ENCODE measurements at places on chromosomes 7 and 10.
A peak's percentile ranks its signal among the peaks of the same experiment; 100 is the strongest.

DNA sequence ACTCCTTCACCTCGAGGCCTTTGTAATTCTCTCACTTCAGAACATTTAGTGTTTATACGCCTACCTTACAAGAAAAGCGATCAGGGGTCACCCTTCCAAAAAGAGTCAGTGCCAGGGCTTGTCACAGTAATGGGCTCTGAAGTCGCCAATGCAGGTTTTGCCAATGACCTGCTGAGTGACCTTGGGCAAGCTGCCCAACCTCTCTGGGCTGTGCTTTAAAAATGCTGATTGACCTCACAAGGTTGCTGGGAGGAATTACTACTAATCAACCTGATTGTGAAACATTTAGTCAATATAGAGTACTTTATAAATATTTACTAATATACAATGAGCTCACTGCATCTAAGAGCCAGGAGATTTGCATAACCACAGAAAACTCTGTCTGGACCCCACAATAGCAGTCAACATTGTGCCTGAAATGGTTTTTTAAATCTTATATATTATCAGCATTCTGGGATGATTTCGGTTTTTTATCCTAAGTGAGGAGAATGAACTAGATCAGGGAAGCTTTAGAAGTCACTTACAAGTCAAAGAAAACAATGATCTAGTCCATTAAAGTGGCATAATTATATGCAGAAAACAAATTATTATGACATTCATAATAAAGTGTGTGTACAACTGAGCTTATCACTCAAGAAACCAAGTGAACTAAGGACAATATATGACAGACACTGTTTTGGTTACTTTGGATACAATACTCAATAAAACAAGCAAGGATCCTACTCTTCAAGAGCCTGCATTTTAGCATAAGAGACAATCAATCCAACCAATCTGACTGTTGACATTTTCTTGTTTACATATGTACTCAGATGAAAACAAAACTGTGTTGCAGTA, 290.5 kb downstream of the SORCS1 start:
- no peak for DNase-seq

- no peak for DNase-seq
Observed at GRCh38 chr7:46830-47140, 145.6 kb upstream of the FAM20C start.

DNA sequence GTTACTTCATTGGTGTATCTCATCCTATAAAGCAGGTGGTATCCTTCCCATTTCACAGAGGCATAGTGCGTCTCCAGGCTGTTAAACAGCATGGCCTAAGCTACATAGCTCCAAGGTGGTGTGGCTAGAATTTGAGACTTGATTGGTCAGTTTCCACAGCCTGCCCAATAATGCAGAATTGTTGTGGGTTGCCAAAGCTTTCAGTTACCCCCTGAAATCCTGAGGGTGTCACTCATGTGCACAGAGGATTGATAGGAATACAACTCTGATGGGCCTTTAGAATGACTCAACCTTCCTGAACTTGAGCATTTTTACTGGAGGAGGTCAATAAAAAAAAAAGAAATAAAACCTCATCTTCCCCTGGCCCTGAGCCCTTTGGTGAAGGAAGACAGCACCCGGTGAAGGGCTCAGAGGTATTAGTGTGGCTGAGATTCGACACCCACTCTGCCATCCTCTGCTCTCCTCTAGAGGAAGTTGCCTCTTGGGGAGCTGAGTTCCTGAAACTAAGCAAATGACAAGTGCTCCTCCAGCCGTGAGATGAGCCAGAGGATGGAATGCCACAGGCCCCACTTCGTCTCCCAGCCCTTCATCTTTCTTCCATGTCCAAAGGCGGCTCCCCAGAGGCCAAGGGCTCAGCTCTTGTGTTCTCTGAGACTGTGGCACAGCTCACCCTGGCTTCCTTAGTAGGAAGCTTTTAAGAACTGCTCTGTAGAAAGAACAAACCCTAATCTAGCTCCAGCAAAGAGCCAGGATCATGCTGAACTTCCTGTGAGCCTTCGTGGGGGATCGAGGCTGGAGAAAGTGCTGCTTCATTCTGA, 1.0 kb downstream of the ACSL5 start:
- DNase-seq = no peak

- peak; percentile 32 for DNase-seq
Observed at GRCh38 chr7:80087051-80087770, 47.4 kb upstream of the GNAI1 start.

DNA sequence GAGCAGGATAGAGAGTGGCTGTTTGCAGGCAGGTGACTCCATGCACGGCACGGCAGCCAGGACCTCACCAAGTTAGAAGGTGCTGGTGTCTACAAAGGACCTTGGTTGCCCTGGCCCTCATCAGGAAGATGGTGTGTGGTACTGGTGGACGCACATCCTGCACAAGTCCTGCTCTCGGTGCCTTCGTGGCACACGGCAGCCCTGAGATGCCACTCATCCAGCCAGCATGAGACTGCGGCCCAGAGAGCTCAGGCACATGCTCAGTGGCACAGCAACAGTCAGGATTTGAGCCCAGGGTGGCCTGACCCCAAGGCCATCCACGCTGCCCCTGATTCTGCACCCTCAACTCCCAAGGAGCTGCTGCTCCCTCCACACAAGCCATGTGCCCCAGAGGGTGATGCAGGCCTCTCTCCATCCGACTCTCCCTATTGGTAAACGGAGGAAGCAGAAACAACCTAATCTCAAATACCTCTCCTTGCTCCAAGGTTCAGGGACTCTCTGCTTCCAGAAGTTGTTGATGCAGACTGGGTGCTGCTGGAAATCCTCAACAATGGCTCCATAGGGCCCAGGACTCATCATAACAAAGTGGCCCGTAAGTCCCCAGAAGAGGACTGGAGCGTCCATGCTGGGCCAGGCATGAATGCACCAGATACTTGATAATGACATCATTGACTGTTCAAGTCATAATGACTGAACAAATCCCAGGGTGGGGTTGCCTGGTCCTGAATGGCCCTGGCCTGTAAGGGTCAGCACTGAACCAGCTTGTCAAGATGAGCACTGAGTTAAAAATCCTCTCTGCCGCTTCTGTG, 93.6 kb downstream of the ARHGAP22 start:
- DNase-seq = no peak

- DNase-seq = no peak
Observed at GRCh38 chr10:15122477-15123030, 25.4 kb downstream of the RPP38 start.

DNA sequence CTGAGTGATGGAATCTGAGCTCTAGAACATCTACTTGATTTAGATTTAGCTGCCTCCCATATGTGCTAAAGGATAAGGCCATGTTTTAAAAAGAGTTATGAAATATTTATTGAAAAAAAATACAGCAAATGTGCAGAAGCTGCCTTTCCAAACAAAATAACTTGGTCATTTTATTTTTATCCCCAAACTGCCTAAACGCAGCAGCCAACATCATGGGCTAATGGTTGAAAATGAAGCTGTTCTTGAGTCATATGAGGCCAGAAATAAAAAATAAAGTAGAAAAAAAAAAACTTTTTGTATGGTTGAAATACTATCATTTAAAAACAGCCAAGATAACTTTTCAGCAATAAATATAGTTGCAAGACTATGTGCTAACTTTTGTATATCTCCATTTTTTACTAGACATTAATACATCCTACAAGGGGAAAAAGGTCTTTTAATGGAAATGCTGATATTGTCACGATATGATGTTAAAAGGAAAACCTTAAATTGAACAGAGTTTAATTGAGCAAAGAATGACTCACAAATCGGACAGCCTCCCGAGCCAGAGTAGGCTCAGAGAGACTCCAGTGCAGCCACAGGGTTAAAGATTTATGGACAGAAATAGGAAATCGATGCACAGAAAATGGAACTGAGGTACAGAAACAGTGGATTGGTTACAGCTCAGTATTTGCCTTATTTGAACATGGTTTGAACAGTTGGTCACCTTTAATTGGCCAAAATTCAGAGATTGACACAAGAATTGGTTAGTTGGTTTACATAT, 305.8 kb downstream of the MDFIC start:
- DNase-seq = no peak

DNA sequence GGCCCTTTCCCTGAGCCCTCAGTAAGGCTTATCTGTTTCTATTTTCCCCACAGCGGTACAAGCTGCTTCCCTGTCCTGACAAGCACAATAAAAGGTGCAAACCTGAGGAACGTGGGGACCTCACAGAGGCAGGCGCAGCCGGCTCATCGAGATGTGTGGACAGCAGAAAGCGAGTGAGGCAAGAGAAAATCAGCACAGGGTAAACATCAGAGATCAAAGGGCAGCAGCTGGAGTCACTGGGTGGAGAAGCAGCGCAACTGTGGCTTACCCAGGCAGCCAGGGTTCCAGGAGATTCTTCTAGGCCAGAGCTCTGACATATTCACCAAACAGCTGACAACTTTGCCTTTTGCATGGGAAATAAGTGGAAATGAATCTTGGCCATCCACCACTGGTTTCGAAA, 212.6 kb downstream of the WDR11 start:
- no peak for DNase-seq

- no peak for DNase-seq
Observed at GRCh38 chr7:140289804-140290203, 108.5 kb downstream of the SLC37A3 start.

DNA sequence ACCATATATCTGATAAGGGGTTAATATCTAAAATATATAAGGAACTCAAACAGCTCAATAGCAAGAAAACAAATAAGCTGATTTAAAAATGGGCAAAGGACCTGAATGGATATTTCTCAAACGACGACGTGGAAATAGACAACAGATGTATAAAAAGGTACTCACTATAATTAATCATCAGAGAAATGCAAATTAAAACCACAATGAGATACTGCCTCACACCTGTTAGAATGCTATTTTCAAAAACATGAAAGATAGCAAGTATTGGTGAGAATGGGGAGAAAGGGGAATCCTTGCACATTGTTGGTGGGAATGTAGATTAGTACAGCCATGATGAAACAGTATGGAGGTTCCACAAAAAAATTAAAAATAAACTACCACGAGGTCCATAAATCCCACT, 163.2 kb downstream of the DKK1 start:
- no peak for DNase-seq

DNA sequence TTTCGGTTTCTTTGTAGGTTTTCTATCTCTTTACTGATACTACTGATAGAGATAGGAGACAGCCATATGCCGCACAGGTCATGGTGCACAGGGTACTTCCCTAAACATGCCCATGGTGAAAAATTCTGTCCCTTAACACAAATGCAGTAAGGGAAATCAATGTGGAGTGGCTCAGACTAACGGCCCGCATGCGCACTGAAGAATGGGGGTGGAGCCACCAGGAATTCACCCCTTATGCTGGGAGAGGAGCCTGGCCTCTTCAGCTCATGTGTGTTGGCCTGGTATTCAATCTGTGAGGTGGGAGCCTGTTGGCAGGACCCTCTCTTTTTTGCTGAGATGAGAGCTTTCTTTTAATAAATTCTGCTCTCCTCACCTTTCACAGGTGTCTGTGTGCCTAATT, 8.4 kb upstream of the URGCP start:
- no peak for DNase-seq

DNA sequence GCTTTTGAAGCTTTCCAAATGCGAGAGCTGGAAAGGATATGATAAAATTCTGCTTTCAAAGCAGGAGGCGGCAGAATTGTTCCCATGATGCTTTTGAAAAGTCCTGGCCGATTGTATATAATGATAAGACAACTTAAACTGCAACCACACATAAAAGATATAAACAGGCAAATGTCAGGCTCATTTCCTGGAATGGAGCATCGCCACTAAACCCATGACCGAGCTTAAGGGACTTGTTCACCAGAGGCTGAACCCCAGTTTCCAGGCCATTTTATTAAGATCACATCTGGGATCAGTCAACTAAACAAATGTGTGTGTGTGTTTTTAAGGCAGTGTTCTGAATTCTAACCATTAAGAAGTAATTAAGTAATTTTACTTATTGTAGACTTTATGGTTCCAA, 131.6 kb downstream of the ITGA8 start:
- DNase-seq = no peak

DNA sequence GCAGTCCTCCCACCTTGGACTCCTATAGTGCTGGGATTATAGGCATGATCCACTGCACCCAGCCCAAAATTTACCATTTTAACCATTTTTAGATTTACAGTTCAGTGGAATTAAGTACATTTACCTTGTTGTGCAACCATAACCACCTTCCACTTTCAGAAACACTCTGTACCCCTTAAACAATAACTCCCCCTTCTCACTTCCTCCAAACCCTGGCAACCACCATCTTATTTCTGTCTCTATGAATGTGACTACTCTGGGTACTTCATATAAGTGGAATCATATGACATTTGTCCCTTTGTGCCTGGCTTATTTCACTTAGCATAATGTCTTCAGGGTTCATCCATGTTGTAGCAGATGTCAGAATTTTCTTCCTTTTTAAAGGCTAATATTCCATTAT, 33.6 kb downstream of the SUFU start:
- DNase-seq = no peak

DNA sequence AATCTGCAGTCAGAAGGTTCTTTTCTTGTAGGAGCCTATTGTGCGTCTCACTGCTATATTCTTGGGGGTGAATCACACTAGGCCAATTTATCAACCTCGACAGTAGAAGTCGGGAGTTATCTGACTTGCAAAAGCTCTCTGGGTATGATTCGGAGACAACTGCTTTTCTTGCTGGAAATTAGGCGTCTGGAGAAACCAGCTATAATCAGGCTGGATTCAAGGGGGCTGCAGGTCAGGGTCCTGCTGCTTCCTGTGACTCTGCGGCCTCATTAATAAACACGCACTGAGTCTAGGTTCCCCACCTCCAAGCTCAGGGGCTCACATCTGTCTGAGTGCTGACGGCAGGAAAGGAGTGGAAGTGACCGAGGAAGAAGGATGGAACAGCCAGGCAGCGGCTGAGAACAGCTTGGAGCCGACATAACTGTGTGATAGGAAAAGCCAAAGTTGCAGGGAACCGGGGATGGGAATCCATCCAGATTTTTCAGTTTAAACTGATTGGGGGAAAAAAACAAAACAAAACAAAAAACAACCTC, 184.6 kb downstream of the FANK1 start:
- no peak for DNase-seq
